ENCODE measurements at places on chromosomes 7 and 10. TPM values are rescaled to one million over a fixed set of nuclear protein-coding genes. Genes with fewer than 3 reads are reported as not detected.

DNA sequence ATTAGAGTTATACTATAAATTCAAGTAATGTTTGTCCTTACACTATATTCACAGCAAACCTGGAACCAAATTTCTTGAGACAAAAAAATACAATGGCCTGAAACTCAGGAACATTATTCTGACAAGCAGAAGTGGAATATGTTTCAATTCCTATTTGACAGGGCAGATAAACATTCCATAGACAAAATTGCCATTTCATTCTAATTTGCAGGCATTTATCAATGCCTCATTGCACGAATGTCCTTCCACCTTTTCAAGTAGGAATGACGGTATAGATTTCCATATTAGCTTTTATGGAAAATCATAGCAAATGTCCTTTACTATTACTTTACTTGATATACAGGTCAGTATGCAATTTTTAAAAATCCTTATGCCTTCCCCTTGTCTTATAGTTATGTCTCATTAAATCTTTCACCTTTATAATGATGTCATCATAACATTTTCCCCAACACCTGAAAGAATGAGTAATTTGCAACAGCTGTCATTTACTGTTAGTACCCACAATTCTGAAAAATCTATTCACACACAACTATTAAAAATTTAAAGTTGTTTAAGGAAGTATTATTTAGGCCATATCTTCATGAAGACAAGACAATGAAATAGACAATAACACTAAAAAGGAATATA is 299.7 kb upstream of the SEMA3C start:
- no peak for DNase-seq

GRCh38 chr7:133265821-133266220 is 12.9 kb downstream of the EXOC4 start:
- no peak for DNase-seq

DNA sequence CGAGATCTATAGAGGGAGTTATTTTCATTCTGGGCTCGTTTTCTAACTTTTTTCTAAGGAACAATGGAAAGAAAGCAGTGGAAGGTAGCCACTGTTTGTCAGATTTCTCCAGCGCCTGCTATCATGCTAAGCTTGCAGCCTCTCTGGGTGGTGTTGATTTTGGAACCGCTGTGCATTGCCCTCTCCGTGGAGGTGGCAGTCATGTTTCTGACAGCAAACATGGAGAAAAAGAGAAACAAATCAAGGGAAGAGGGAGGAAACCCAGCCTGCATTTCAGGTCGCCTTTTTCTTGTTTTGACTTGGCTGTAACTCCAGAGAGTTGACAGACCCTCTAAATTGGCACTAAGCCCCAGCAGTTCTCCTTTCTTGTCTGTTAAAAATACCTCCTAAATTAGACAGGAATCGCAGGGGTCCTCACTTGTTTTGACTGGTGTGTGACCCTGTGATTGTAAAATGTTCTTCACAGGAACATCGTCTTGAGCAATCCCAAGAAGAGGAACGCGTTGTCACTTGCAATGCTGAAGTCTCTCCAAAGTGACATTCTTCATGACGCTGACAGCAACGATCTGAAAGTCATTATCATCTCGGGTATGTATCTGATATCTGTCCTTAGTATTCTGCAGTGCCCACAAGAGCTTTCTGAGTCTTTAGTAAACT is 4.8 kb downstream of the ECHDC3 start:
- no peak for DNase-seq

DNA sequence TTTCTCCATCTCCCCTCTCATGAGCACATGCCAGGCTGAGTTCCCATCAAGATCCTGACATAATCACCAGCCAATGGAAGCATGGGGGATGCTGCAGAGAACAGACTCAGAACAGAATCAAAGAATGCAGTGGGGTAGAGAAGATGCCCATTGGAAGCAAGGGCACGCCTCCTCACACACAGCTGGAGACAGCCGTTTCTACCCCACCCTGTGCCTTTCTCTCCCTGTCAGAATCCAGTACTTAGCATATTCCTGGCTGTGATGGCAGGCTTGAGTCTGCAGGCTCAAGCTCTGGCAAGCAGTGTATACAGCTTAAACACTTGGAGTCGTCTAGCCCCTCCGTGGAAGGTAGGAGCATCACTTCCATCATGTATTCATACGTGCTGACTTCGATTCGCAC is 867.9 kb downstream of the NRG3 start:
- DNase-seq = no peak

DNA sequence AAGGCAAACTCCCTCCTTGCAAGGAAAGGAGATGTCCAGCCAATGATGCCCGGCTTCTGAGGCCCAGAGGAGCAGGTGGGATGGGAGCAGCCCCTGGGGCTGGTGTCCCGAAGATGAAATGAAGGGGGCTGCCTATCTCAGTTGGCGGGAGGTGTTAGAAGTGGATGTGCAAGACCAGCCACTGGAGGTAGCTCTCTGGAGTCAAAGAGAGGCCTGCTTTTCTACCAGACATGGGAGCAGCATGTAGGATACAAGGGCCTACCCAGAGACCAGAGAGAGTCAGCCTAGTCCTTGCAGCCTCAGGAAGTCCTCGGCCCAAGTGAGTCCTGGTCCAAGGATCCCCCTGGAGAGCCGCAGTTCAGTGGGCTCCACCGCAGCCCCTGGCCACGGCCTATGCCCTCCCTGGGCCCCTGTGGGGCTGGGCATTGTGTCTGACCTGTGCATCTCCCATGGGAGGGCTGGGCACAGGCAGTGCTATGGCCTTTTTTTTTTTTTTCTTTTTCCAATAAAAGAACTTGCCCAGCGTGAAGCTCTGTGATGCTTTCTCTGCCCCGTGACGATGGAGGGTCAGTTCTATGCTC is 17.7 kb downstream of the GOLGA7B start:
- no peak for DNase-seq

GRCh38 chr7:35530124-35531109 is 164.5 kb downstream of the HERPUD2 start:
- no peak for DNase-seq

The OR6V1 gene
- not detected for total RNA-seq

DNA sequence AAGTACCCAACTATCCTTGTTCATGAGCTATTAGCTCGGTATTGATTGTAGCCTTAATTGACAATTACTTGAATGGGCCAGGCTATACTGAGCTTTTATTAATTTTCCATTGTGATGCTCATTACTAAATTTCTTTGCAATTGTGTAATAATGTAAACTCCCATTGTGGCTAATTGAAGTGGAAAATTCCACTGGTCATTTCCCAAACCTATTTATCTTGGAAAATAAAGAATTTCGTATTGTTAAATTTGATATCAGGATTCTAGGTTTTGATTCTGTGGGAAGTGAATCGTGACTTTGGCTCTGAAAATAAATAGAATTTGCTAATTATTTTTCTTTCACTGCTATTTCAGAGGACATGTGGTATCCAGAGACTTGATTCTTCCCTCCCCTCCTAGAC is 111.0 kb downstream of the RTKN2 start:
- DNase-seq = no peak

DNA sequence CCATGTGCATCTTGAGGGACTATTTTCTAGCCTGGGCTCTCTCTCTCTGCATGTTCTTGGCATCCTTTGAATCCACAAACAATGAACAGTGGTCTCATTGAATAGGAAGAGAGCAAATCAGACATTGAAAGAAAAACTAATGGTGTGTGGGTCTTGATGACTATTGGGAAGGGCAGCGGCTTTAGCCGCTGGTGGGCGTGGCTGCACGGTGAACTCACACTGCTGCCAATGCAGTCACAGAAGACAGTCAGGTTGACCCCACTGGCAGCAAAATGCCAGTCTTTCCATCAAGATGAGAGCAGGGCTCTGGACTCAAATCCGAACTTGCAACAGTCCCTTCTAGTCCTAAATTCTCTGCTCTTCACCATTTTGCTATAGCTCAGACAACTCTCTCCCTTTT is 91.0 kb downstream of the ADARB2 start:
- no peak for DNase-seq

- no peak for DNase-seq
Observed at GRCh38 chr7:132446260-132446659, 130.0 kb downstream of the PLXNA4 start.

The PRSS37 gene
- total RNA-seq = not detected

GRCh38 chr7:23607866-23608265 is 10.7 kb downstream of the CCDC126 start:
- no peak for DNase-seq

- DNase-seq = no peak
Observed at GRCh38 chr7:26340476-26341018, 48.9 kb downstream of the SNX10 start.

The PNLIPRP3 gene
- total RNA-seq = not detected

DNA sequence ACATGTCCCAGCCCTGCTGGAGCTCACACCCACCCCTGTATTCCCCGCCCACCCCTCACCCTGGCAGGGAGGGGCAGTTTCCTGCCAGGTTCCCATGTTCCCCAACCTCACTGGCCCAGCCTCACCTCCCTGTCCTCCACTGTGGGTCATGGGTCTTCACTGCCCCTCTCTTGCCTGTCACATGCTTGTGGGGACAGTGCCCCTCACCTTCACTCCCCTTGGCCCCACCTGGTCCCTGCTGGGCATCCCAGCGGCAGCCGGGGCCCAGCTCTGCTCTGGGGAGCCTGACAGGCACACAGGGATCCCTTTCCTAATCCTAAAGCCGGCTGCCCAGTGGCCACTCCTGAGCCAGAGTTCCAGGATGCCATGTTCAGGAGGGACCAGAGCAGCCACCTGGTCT is 21.4 kb upstream of the ZNF862 start:
- DNase-seq = no peak

- no peak for DNase-seq
Observed at GRCh38 chr10:132059760-132060508, 5.8 kb upstream of the JAKMIP3 start.

- peak; percentile 81 for DNase-seq
Observed at GRCh38 chr10:91210435-91210834, 10.0 kb upstream of the PCGF5 start.

GRCh38 chr10:61951144-61951483 is 49.6 kb downstream of the ARID5B start:
- no peak for DNase-seq

The TMEM176A gene
- total RNA-seq = 282 TPM

- DNase-seq = no peak
Observed at GRCh38 chr10:24340446-24340845, 131.5 kb downstream of the KIAA1217 start.

DNA sequence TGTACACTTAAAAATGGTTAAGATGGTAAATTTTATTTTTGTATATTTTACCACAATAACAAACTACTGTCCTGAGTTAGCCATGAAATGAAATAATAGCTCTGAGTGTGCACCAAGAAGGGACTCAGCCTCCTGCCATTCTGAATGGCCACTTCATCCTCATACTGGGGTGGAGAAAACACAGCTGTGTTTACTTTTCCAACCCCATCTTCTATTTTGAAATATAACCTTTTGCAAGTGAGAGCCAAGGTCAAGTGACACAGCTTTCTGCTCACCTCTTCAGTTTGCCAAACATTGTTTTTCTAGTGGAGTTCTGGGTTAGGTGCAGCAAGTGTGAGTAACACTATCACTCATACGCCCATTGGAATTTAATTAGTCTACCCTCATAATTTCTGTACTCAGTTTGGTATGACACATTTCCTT is 107.4 kb upstream of the GLCCI1 start:
- no peak for DNase-seq

DNA sequence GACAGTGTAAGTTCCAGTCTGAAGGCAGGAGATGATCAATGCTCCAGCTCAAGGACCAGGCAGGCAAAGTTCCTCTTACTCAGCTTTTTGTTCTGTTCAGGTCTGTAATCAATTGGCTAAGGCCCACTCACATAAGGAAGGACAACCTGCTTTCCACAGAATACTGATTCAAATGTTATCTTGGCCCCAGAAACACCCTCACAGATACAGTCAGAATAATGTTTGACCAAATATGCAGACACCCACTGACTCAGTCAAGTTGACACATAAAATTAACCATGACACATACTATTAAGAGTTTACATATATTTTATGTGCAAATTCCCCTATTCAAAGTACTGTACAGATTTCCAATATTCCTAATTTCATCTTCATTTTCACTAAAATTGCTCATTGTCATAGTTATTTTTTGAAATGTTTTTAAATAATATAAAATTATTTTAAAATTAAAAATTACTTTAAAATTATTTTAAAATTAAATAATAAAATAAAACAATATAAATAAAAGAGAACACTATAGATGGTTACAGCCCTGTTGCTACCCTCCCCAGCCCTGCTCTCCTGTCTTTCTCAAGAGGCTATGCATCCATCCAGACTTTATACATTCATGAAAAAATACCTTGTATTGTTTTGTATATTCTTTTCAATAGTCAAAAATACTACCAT is 59.4 kb downstream of the RAB11FIP2 start:
- DNase-seq = no peak
